Muscle of back (tissue), 13 donors: ENCODE measurements at places on chromosomes 16 and 17.

- no peak for DNase-seq
Measured at GRCh38 chr16:65062736-65063583, 58.9 kb downstream of the CDH11 start.

GRCh38 chr16:83926726-83927397 lies 26.2 kb upstream of the OSGIN1 start:
- DNase-seq = peak; percentile 67

- DNase-seq = no peak
Measured at GRCh38 chr16:15643946-15644250, 944 bp upstream of the MARF1 start.

GRCh38 chr16:75627851-75628250 lies 4.8 kb upstream of the ADAT1 start:
- no peak for DNase-seq

DNA sequence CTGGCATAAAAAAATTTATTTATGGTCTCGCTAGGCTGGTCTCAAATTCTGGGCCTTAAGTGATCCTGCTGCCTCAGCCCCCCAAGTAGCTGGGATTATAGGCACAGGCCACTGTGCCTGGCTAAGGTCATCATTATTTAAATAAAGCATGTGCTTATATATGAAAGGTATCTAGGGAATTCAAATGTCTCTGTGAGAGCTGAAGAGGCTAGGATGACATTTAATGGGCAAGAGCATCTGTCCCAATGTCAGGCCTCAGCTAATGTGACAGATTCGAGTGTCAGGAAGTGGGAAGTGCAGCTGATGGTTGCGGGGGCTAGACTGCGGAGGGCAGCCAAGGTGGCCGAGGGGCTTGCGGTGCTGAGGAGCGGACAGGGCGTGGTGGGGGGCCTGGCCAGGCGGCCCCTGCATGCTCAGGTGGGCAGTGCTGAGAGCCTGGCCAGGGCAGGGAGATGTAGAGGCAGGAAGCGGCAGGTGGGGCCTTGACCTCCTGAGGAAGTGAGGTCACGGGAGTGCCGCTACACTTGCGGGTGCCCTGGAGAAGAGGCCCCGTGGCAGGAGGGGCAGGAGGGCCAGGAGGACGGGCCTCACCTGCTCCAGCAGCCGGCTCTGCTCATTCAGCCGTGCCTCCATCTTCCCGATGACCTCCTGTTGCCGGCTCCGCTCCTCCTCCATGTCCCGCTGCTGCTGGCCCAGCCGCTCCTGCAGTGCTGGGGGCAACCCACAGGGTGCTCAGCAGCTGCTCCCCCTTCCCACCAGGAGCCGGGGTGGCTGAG lies 12.6 kb upstream of the MRPL38 start:
- DNase-seq = no peak

- DNase-seq = peak; percentile 30
Measured at GRCh38 chr17:33115366-33115765, 123.7 kb downstream of the SPACA3 start.

DNA sequence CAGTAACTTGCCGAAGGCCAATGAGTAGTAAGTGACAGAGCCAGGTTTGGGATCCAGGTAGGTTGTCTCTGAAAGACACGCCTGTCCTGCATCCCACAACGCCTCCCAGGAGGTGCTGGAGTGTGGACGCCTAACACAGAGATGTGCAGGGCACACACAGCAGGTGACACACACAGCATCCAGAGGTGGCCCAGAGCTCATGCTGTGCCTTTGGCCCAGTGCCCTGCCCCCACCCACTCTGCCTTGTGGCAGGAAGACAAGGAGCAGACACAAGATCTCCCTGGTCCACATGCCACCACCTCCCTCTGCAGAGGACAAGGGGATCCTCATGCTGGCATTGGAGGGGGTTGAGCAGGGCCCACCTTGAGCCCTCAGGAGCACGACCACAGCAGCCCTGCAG lies 14.7 kb upstream of the STH start:
- DNase-seq = no peak

GRCh38 chr16:83577078-83577745 lies 230.6 kb upstream of the HSBP1 start:
- no peak for DNase-seq

DNA sequence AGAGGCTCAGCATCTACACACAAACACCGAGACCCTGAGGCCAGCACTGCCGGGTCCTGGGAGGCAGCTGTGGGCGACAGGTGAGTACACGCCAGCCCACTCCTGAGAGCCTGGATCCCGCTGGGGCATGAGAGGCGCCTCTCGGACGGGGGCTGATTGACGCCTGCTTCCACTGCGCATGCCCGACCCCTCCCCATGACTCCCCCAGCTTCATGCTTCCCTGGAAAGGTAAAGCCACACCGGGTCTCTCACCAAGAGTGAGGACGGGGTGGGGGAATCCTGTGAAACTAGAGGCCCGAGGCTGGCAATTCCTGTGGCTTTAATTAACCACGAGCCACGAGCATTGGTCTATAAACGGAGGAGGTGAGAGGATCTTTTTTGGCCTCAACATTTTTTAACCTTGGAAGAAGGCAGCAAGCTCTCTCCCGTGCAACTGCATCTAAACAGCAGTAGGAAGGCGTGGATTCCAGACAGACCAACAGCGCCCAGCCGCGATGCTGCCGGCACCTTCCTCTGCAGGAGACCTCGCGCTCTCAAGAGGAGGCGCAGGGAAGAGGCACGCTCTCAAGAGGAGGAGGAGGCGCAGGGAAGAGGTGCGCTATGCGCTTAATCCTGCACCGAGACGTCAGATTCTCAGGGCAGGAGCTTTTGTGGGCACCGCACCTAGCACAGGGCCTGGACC lies 71.8 kb upstream of the METRNL start:
- no peak for DNase-seq

DNA sequence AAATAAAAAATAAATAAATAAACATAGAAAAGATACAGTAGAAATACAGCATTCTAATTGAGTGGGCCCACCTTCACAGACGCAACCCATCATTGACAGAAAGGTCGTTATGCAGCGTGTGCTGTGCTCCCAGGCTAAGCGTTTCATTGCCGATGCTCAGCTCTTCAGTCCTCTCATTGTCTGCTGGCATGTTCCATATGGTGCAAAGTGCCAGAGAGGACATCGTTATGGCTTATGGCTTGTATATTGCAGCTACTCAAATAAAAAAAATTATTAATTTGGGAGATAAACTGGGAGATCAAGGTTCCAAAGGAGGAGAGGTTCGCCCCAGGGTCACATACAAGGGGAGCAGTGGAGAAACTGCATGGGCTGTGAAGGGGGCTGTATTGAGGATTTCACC lies 11.3 kb upstream of the UBALD2 start:
- DNase-seq = no peak

DNA sequence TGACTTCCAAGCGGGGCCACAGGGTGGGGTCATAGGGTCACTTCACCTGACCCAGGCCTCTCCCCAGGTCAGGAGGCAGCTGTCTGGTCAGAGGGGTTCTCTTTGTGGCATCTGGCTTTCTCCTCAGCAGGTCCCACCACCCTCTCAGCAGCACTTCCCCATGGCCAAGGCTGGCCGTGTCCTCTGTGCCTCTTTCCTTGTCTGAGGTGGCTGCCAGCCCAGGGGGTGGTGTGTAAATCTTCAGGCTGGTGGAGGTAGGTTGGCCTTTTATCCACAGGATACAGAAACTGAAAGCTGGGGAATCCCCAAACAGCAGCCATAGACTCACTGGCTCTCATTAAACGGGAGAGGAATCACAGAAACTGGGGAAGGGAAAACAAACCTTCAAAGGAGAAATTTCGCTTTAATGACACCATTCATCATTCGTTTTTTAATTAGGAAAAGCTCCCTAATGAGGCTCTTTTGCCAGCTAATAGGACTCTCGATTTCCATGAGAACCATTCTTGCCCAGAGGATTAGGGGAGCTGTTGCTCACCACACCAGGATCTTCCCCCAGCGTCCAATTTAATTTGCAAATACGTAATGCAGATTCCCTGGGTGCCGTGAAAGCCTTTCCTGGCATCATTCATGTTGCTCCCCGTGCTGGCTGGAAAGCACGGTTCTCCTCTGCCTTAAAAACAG lies 18.0 kb downstream of the C17orf75 start:
- DNase-seq = no peak

DNA sequence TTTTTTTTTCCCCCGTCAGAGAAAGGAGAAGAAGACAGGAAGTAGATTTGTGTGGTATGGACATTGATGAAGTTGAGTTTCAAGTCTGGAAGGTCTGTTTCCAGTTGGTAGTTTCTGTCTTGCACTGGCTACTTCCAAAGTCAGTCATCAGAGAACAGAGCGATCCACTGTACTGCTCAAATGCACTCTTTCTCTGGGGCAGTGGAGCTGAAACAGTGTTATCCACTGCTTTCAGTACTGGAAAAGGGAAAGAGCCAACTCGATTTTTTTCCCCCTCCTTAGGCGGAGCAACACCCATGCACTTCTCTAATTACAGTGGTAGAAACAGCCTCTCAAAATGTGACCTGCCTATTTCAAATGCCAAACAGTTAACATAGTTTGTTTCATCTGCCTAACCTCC lies 7.4 kb downstream of the PRKCA start:
- DNase-seq = no peak

GRCh38 chr17:49469831-49470810 lies 25.0 kb upstream of the NGFR start:
- DNase-seq = peak; percentile 66

- DNase-seq = peak; percentile 62
Measured at GRCh38 chr17:46191322-46192188, 1.7 kb downstream of the KANSL1 start.

DNA sequence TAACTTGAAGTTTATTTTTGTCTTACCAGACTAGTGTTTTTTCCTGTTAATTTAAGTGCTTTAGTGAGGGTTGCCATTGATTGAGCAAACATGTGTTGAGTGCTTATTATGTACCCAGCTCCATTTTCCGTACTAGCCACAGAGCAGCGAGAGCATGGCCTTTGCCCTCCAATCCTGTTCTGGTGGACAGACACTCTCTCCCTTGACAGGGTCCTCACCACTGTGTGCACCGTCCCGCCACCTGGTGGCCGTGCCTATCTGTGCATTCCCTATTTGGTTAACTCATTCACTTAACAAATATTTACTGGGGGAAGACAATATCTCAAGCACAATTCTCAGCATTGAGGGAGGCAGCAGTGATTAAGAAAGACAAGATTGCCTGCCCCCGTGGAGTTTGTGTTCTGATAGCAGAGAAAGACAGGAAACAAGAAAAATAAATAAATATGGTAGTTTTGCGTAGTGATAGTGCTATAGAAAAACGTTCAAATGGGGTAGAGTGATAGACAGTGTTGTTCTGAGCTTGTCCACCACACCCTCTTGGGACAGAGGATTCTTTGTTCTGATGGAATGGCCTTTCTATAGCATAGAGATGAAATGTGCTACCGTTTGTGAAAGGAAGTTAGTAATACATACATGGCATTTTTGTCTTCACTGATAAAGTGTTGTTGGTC lies 13.0 kb downstream of the CDH13 start:
- DNase-seq = peak; percentile 59

GRCh38 chr17:15298176-15298575 lies 33.0 kb upstream of the PMP22 start:
- DNase-seq = no peak

DNA sequence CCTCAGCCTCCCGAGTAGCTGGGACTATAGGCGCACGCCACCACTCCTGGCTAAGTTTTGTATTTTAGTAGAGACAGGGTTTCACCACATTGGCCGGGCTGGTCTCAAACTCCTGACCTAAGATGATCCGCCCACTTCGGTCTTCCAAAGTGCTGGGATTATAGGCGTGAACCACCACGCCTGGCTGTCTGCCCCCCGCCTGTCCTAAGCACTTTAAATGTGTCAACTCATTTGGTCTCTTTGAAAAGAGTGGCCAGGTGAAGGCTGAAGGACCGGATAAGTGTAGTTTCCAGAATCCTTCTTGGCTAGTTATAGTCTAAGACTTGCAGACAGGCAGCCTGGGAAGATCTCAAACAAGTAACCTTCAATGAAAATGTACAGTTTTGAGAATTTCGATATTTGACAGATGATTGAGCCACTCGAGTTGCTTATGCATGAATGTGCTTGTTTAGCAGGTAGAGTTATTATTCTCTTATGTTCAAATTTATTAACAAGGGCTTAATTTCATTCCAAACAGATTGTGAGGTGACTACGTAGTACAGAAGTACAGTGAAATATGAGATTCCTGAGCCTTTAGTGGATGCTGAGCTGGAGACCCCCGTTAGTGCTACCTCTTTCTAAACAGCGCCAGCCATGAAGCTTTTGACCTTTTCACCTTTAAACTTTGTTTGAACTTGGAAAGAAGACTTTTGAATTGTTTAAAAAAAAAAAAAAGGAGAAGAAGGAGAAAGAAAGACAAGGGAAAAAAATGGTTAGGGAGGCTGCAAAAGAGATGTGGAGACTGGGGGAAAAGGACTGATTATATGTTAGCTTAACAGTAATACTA lies 164.4 kb upstream of the TBX2 start:
- no peak for DNase-seq

DNA sequence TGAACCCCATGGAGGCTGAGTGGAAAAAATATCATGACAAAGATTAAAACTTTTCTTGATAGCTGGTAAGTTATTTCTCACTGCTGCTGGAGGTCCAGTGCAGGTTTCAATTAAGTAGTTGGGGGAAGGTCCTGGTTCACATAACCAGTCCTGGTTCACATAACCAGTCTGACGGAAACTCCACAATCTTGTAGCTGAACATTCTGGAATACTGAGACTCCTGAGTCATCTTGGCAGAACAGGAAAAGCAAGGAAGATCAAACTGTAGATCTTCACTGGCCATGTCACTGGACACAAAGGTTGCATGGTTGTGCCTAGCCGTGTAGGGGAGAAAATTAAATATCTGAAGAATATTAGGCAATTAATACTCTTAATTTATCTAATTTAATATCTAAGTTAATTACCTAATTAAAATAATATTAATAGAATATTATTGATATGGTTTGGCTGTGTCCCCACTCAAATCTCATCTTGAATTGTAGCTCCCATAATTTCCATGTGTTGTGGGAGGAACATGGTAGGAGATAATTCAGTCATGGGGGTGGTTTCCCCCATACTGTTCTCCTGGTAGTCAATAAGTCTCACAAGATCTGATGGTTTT lies 48.6 kb upstream of the CNTNAP4 start:
- DNase-seq = no peak
